Caco-2 (cell line): ENCODE measurements at places on chromosomes 7 and 10. TPM values are rescaled to one million over a fixed set of nuclear protein-coding genes. Genes with fewer than 3 reads are reported as not detected.
A peak's percentile ranks its signal among the peaks of the same experiment; 100 is the strongest.

DNA sequence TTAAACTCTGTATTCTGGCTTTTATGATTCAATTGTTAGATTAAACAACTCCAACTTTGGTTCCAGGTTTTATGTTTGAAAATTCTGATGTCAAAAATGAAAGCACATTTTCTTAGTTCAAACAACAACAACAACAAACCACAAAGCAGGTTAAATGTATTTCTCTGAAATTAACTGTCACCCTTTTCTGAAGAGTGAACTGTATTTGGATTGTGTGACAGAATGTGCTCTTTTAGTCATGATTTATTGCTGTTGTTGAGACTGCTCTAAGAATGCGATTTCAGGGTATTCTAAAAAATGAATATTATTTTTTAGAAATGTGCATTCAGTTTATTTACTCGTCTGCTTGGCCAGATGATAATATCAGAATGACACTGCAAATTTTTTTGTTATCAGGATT lies 144.1 kb downstream of the GNAI1 start:
- H3K27me3 ChIP-seq: no peaks in the 10 kb centered on the region
- no peak overlapping the region for H3K27ac ChIP-seq
- no peak for DNase-seq
- H3K4me1 ChIP-seq: no peaks in the 10 kb centered on the region
- H3K4me3 ChIP-seq: no peak overlapping the region

GRCh38 chr10:88091490-88092061 lies 228.2 kb downstream of the PTEN start:
- no peaks in the 10 kb centered on the region for H3K27me3 ChIP-seq
- no peaks in the 10 kb centered on the region for H3K36me3 ChIP-seq
- peak; percentile 6 for DNase-seq
- peaks cover 5% of the 10 kb centered on the region; the same call in 1 of the 2 replicates for H3K4me1 ChIP-seq

GRCh38 chr7:132486274-132486610 lies 90.0 kb downstream of the PLXNA4 start:
- no peak overlapping the region for H3K27ac ChIP-seq
- no peaks in the 10 kb centered on the region for H3K4me1 ChIP-seq
- DNase-seq: no peak
- no peaks in the 10 kb centered on the region for H3K36me3 ChIP-seq
- no peak overlapping the region for H3K4me3 ChIP-seq
- peaks cover 6% of the 10 kb centered on the region for H3K27me3 ChIP-seq

- DNase-seq: no peak
- H3K36me3 ChIP-seq: no peaks in the 10 kb centered on the region
- no peak overlapping the region for H3K27ac ChIP-seq
Observed at GRCh38 chr7:149286811-149287400, 24.9 kb downstream of the ZNF783 start.

DNA sequence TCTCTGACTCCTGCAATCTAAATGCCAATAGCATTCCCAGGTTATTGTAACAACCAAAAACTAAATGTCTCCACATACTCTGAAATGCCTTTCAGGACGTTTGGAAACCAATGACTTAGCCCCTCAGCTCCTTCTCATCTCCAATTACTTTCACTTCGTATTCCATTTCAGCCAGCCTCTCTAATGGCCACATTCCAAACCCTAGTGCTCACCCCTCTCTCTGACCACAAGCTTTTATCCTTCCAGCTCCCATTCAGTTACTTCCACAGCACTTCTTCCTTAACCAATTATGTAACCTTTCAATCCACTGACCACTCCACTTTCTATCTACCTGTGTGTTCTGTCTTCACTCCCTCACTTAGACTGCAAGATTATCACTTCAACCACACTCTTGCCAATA lies 4.3 kb downstream of the NOC3L start:
- peaks cover 17% of the 10 kb centered on the region for H3K4me1 ChIP-seq
- H3K27me3 ChIP-seq: no peaks in the 10 kb centered on the region
- H3K4me3 ChIP-seq: no peak overlapping the region
- peaks cover 1% of the 10 kb centered on the region; the same call in 1 of the 2 replicates for H3K36me3 ChIP-seq

DNA sequence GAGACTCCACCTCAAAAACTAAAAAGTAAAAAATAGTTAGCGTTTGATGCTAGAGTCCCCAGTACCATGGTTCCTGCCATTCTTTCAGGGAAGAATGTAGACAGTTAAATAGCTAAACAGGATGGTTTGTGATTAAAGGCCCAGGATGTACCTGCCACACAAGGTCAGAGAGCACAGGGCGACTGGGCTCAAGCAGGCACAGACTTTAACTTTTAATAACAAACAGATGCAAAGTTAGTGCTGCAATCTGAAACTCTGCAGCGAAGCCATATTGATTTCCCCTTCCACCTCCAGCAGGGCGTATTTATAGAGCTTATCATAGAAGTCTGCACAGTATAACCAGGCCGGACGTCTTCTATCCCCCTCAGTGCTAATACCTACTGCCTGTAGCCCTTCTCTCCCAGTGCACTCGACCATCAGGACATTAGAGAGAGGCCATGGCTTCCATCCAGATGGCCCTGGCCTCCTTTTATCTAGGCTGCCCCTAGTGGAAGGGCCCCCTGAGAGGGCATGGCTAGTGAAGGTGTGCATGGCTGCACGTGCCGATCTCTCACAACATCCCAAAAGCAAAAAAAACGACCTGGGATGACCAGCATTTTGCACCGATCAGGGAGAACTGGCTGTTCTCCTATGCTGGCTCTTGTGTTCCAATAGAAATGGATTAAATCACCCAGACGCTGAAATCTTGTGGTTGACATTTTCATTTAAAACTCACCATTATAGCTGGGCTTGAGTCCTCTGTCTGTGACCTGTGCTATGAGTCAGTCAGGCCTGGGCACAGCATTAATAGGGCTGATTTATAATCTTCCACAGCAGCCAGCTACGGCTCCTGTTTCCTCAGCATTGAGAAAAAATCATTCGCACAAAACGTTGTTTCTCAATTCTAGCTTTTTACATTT lies 7.6 kb upstream of the BAG3 start:
- DNase-seq: no peak
- H3K27ac ChIP-seq: no peak overlapping the region
- H3K4me3 ChIP-seq: no peak overlapping the region
- H3K4me1 ChIP-seq: no peaks in the 10 kb centered on the region

- H3K4me1 ChIP-seq: no peaks in the 10 kb centered on the region
- H3K36me3 ChIP-seq: no peaks in the 10 kb centered on the region
- no peaks in the 10 kb centered on the region for H3K27me3 ChIP-seq
- no peak overlapping the region for H3K4me3 ChIP-seq
- DNase-seq: peak; percentile 38
Observed at GRCh38 chr7:68246189-68246633, 1249.6 kb downstream of the TYW1 start.

- no peak overlapping the region for H3K27ac ChIP-seq
- H3K4me3 ChIP-seq: no peak overlapping the region
- H3K36me3 ChIP-seq: no peaks in the 10 kb centered on the region
Observed at GRCh38 chr10:130425169-130425568, 289.0 kb downstream of the GLRX3 start.

- H3K27me3 ChIP-seq: no peaks in the 10 kb centered on the region
- DNase-seq: peak; percentile 79
- no peaks in the 10 kb centered on the region for H3K4me1 ChIP-seq
- H3K36me3 ChIP-seq: no peaks in the 10 kb centered on the region; the same call in 1 of the 2 replicates
Observed at GRCh38 chr7:786472-787255, 45.6 kb upstream of the SUN1 start.

- H3K4me1 ChIP-seq: 0 out of 2 replicates have a peak, but pooled peaks cover 3% of the 10 kb centered on the region
- H3K4me3 ChIP-seq: no peak within 1 kb of the TSS
- DNase-seq: no peak
Observed at GRCh38 chr10:127196282-127197153, at the start of gene INSYN2A. INSYN2A (minus strand) TSS chr10:127196591; CDS start chr10:127176395, 20,196 bp downstream.

- H3K4me3 ChIP-seq: no peak overlapping the region
- H3K4me1 ChIP-seq: peaks cover 33% of the 10 kb centered on the region
- peak overlapping the region; percentile 16 for H3K27ac ChIP-seq
- peak; percentile 33 for DNase-seq
Observed at GRCh38 chr7:27605689-27606269, 56.9 kb downstream of the HIBADH start.

GRCh38 chr10:109887243-109887642 lies 36.1 kb downstream of the XPNPEP1 start:
- peaks cover 4% of the 10 kb centered on the region; the same call in 1 of the 2 replicates for H3K4me1 ChIP-seq
- peaks cover 6% of the 10 kb centered on the region for H3K36me3 ChIP-seq
- H3K27ac ChIP-seq: no peak overlapping the region
- no peaks in the 10 kb centered on the region for H3K27me3 ChIP-seq
- no peak for DNase-seq

DNA sequence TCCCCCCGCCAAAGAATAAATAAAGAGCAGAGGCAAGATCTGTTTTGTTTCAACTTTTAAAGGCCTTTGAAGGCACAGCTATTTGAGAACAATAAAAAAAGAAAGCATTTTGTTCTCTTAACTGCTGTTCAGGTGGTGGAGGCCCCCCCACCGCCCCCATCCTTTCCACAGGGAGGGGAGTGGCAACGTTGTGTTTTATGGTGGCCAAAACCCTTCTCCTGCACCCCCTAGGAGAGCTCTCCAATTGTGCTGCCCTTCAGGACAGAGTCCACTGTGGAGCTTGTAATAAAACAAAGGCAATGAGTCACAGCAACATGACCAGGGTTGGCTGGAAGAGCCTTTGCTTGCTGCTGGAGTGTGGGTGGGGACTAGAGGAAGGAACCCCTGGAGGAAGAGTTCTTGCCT lies 987.9 kb downstream of the KCNMA1 start:
- no peak for DNase-seq
- no peaks in the 10 kb centered on the region for H3K27me3 ChIP-seq
- H3K36me3 ChIP-seq: no peaks in the 10 kb centered on the region
- peaks cover 14% of the 10 kb centered on the region for H3K4me1 ChIP-seq
- H3K27ac ChIP-seq: no peak overlapping the region
- H3K4me3 ChIP-seq: no peak overlapping the region

GRCh38 chr10:68402276-68402675 lies 4.8 kb downstream of the RUFY2 start:
- no peaks in the 10 kb centered on the region for H3K27me3 ChIP-seq
- H3K36me3 ChIP-seq: no peaks in the 10 kb centered on the region; the same call in 1 of the 2 replicates
- no peak overlapping the region for H3K27ac ChIP-seq
- no peak for DNase-seq

DNA sequence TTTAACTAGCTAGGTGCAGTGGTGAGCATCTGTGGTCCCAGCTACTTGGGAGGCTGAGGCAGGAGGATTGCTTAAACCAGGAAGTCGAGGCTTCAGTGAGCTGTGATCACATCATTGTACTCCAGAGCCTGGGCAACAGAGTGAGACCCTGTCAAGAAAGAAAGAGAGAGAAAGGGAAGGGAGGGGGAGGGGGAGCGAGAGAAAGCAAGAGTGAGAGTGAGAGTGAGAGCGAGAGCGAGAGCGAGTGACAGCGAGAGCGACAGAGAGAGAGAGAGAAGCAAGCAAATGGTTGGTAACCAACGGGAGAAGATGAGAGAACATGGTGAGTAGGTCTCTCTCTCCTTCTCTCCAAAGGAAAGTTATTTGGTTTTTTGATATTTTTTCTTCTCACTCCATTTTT lies 69.8 kb upstream of the DGKI start:
- H3K27me3 ChIP-seq: no peaks in the 10 kb centered on the region
- peak overlapping the region; percentile 53 for H3K27ac ChIP-seq
- H3K36me3 ChIP-seq: no peaks in the 10 kb centered on the region; the same call in none of the 2 replicates
- DNase-seq: no peak

- no peaks in the 10 kb centered on the region for H3K27me3 ChIP-seq
- H3K4me1 ChIP-seq: no peaks in the 10 kb centered on the region
- no peak for DNase-seq
- H3K27ac ChIP-seq: no peak overlapping the region
- H3K36me3 ChIP-seq: no peaks in the 10 kb centered on the region
Observed at GRCh38 chr10:49752584-49752983, 9.5 kb downstream of the OGDHL start.

DNA sequence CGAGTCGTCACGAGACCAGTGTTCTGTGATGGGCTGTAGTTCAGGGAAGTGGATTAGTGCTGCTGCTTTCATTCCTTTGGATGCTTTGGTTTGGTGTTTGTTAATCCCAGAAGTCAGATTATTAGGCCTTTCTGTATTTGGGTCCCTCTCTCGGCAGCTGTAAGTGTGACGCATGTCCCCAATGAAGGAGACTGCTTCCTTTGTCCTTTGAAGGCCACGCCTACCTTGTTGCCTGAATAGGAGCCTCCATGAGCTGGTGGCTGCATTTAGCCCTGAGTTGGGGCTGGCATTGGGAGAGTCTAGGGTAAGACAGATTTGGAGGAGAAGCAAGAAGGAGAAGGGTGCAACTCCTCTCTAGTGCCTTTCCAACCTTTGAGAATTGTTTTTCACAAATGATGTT lies 34.5 kb downstream of the DOCK1 start:
- no peaks in the 10 kb centered on the region for H3K27me3 ChIP-seq
- no peak overlapping the region for H3K27ac ChIP-seq

DNA sequence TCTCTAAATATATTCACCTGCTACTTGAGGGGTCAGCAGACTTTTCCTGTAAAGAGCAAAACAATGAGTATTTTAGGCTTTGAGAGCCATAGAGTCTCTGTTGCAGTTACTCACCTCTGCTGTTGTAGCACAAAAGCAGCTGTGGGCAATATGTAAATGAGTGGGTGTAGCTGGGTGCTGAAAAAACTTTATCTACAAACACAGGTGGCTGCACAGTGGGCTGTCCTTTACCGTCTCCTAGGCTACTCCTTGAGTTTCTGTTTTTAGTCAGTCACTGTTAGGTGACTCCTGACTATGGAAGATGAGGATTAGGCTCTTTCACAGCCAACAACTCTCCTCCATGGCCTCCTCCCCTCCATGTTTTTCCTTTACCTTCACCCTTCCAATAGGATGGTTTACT lies 286.1 kb upstream of the C7orf33 start:
- no peaks in the 10 kb centered on the region for H3K36me3 ChIP-seq
- no peak overlapping the region for H3K4me3 ChIP-seq
- no peak for DNase-seq
- no peak overlapping the region for H3K27ac ChIP-seq
- H3K4me1 ChIP-seq: peaks cover 7% of the 10 kb centered on the region
- H3K27me3 ChIP-seq: no peaks in the 10 kb centered on the region

DNA sequence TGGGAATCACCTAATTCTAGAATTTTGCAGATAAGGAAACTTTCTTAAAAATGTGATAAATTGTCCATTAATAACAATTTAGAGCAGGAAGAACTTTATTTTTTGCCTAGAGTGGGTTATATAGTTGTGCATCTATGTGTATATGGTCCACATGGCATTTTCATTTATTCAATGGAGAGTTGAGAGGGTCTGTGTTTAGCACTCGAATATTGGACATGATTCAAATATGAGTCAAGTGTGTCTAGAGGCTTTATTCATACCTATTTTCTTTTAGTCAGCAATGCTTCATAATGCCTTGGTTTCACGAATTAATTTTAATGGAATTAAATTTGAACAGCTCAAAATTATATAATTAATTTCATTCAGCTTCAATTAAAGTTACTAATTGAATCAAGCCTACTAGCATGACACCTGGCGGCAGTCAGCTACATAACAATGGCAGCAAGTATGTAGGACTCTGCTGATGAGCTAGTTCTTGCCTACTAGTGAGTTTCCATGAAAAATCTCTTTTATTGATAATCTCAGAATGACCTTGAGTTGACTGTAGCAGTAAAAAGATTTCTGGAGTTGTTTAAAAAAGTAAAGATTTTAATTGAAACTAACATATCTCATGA lies 17.7 kb downstream of the MDFIC start:
- no peaks in the 10 kb centered on the region for H3K4me1 ChIP-seq
- no peak overlapping the region for H3K4me3 ChIP-seq
- H3K27ac ChIP-seq: no peak overlapping the region
- H3K36me3 ChIP-seq: no peaks in the 10 kb centered on the region
- H3K27me3 ChIP-seq: no peaks in the 10 kb centered on the region
- no peak for DNase-seq

- DNase-seq: no peak
- no peaks in the 10 kb centered on the region for H3K4me1 ChIP-seq
- no peaks in the 10 kb centered on the region; the same call in 1 of the 2 replicates for H3K27me3 ChIP-seq
- H3K4me3 ChIP-seq: no peak overlapping the region
- H3K36me3 ChIP-seq: no peaks in the 10 kb centered on the region
Observed at GRCh38 chr7:69605546-69605945, 7.3 kb downstream of the AUTS2 start.

Gene DEPP1
- total RNA-seq: 7.0 and 13.6 TPM in 2 replicates

Gene VPS37D
- total RNA-seq: 1.9 and 2.7 TPM in 2 replicates

Gene PCLO
- 3.8 and 4.1 TPM in 2 replicates for total RNA-seq

Gene SH2D4B
- total RNA-seq: 0.09 and 0.23 TPM in 2 replicates

Gene PLEKHS1
- not detected in 2 replicates for total RNA-seq

Gene OR13A1
- total RNA-seq: not detected in 2 replicates

Gene OR2A5
- total RNA-seq: not detected in 2 replicates
